T-helper 9 cell (primary cell): ENCODE measurements at places on chromosomes 3 and 15.

- no peak for DNase-seq
Measured at GRCh38 chr3:53328746-53329145, 18.6 kb downstream of the DCP1A start.

DNA sequence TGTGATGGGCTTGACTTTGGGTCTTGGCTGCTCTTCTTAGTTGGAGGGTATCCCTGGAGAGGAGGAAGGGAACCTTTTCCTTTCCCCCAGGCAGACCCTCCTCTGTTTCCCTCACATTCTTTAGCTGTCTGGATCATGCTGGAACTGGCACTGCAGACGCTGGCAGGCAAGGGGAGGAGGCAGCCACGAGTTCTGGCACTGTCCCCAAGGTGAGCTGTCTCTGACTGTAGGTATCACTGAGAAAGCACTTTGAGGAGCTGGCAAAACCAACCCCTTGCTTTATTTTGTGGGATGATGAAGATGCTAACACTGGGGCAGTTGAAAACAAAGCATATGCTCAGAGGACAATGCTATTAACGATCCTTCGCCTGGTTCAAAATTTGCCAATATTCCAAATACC lies 175.0 kb downstream of the SOX2 start:
- no peak for DNase-seq

DNA sequence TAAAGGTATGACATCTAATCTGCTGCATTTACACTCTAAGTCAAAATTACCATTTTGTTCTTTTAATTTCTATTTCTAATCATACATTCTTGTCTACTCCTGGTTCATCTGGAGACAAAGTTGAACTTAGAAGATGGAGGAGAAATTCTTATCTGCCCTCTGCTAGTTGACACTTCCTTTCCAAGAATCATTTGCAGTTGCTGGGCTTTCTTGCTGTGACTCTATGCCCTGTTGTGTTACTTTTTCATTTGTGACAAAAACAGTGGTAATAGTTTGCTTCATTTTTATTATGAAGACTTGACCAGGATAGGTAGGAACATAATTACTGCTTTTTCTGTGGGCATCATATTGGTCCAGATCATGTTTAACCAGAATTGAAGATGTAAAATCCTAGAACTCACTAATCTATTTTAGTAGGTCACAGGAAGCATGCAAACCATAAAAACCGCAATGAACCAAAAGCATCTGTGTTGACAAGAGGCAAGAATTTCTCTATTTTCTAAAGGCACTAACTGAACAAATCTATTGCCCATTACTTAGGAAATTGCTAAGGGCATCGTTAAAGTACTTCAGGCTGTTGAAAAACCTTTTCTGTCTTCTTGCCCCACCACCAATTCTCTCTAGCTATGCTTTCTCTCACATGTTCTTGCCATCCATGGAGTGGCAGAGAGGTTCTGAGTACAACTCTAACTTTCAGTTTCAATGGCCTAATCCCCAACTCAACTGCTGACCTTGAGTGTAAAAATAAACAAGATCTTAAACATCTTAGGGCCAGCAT lies 4.2 kb upstream of the CCR2 start:
- no peak for DNase-seq

DNA sequence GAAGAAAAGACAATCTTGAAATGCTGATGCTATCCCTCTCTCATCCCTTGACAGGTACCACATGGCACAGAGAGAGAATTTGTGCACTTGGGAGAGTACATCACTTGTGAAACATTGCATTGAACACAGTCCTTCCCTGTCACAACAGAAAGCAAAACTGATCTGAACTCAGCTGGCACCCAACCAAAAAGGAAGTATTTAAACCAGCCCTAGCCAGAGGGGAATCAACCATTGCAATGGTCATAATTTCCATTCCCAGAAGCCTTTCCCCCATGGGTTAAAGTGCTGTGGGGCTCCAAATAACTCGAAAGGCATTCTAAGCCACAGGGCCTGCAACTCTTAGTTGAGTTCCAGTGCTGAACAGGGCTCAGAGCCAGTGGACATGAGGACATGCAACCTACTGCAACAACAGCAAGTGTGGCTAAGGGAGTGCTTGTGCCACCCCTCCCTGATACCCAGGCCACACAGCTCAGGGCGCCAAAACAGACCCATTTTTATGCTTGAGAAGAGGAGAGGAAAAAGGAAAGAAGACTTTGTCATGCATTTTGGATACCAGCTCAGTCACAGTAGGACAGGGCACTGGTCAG lies 530.8 kb upstream of the BCHE start:
- no peak for DNase-seq

DNA sequence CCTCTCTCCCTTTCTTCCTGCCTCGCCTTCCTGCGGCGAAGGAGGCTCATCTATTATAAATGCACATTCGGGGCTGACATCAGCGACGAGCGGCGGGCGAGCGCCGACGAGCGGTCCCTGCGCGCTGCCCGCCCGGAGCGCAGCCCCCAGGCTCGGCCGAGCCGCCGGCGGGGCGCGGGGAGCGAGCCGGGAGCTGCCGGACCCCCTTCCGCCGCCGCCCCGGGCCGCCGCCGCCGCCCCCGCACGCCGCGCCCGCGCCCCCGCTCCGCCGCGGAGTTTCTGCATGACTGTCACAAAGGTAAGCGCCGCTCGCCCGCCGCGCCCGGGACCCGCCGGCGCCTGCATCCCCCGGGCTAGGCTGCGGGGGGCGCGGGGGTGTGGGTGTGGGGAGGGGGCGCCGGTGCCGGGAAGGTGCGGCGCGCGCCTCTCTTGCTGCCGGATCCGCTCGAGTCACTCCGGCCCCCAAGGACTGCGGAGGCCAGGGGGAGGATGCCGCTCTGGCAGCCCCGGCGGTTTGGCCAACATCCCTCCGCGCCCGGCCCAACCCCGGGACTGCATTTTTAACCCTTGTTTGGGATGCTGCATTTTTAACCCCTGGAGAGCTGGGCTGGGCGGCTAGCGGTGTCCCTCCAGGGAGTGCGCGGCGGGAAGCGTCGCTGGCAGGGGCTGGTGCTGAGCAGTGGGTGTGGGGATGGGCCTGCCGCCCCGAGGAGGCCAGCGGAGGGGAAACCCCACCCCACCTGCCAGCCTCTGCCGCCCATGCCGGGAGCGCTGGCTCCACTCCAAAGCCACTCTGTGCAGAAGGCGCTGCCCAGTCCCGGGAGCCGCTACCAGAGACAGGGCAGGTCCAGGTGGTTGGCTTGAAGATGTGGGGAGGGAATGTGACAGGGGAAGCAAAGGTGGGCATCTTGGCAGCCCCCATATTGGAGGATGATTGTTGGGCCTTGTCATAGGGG lies at the start of gene CORO2B:
Gene CORO2B (plus strand): TSS at position 14 of the 956 bp plus-strand sequence. CDS start 270 bp downstream, at position 284.
- no peak for DNase-seq

GRCh38 chr15:79418693-79419279 lies 13.3 kb upstream of the MINAR1 start:
- DNase-seq: no peak

DNA sequence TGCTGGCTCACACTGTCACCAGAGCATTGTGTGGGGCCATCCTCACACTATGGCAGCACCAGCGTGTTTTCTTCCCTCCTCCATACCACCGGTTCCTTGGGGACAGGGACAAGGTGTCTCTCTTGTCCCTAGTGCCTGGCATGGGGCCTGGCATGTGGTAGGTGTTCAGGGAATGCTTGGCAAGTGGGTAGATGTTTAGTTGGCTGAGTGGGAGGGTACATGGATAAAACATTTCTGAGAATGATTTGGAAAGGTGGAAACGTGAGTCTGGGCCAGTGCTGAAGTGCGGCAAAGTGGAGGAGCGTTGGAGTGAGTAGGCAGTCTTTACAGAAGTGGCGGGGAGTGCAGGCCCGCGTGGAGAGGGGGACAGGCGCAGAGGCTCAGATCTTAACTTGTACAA lies 15.0 kb downstream of the SNAPC5 start:
- DNase-seq: no peak

DNA sequence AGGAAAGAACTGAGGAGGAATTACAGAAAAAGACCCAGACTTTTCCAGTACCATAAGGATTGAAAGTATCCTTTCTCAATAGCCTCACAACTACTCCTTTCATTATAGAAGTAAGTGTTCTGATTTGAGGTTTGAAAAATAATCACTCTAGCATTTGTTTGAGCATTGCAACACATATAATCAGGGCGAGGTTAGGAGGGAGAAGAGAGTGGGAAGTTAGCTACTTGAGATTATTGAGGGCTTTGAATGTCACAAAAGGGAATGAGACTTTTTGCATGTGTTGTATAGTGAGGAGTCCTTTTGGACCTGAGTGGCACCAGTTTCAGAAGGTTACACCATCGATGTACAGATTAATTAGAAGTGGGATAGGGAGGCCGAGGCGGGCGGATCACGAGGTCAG lies 65.2 kb upstream of the TNIK start:
- DNase-seq: no peak

DNA sequence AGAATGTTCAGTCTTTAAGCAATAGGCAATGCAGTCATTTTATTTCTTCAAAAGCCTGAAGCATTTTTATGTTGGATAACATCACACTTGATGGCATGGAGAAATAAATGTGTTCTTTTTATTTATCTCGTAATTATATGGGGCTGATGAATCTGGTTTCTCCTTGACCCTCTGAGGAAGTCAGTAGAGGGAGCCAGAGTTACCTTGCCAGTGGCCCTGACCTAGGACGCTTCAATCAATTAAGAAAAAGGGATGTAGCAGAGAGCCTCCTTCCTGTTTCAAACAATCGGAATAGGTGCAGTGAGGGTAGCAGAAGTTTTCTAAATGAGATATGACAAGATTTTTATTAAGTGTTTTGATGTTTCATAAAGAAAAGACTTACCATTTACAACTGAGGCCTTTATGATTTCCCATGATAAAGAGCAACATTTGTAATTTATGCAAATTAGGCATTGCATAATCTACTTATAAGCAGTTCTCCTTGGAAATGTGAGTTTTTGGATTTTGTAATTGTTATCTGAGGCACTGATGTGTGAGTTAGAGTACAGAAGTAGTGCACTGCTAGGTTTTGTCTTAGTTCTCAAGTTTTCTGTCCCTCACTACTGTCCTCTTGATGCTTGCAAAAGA lies 129.1 kb downstream of the RAP2B start:
- DNase-seq: no peak

DNA sequence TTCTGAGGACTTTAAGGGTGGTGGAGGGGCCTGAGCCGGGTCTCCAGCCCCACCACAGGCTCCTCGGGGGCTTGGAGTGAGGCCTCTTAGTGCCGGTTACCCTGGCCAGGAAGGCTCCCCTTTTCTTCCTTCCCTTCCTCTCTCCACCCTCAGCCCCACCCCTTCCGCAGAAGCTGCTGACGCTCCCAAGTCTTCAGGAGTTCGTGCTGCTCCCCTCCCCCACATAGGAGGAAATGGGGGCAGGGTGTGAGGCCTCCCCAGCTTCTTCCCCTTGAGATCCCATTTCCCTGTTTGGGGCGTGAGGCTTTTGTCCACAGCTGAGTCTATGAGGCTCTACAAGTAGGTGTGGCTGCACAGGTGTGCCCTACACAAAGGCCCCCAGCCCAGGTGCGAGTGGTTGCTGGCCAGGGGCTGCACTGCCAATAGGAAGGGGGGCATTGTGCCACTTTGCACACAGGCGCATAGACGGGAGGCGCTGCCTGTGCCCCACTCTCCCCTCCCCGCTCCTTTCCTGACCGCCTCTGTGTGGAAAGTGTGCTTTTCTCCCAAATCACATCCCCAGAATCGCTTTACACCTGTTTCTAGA lies 915 bp upstream of the CALML4 start:
- no peak for DNase-seq

- DNase-seq: peak; percentile 7
Measured at GRCh38 chr15:74320352-74321247, 46.8 kb downstream of the CYP11A1 start.

DNA sequence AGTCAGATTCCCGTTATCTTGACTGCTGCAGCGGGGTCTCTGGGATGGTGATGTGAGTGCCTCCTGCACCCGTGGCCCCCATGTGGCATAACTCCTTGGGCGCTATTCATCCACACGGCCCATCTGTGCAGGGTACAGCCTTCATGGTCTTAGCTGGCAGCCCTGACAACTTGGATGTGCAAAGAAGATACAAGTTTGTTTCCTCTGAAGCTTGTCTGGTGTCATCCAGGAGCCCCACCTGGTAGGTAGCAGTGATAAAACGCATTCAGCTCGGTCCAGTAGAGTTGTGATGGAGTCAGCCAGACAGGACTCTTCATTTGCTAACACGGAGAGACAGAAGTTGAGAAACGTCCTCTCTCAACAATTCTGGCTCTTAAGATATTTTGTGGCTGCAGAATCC lies 53.3 kb downstream of the CORO2B start:
- DNase-seq: no peak

- no peak for DNase-seq
Measured at GRCh38 chr15:100859970-100860828, 19.4 kb upstream of the ALDH1A3 start.

- no peak for DNase-seq
Measured at GRCh38 chr3:185175370-185175987, 22.6 kb upstream of the C3orf70 start.

GRCh38 chr3:30873671-30874070 lies 20.8 kb downstream of the GADL1 start:
- no peak for DNase-seq
